Choroid plexus epithelial cell (primary cell): ENCODE measurements at places on chromosomes 2 and 18.

DNA sequence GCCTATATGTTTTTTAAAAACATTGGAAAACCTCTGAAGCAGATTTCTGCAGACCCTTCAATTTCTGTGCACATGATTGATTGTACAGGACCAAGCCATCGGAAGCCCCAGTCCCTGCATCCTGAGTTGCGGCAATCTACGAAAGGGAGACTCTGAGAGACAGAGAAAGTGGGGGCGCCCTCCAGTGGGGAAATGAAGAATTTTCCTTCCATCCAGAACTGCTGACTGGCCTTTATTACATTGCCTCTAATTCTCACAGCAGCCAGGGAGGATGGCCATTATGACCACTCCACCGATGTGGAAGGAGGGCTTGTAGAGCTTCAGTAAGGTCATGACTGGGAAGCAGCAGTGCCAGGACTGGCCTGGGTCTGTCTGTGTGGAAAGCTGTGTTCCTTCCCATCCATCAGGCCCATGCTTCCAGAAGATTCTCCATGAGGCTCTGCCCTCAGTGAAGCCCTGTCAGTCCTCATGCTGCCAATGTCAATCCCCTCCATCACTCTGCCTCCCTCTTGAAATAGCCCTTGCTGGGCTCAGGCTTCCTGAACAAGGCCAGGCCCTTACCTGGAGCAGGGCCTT, 20.0 kb upstream of the RESP18 start:
- peak; percentile 78 for DNase-seq

GRCh38 chr2:101893681-101894381, 97.9 kb upstream of the IL1R2 start:
- peak; percentile 70 for DNase-seq

- DNase-seq: peak; percentile 78
Observed at GRCh38 chr2:102841107-102841840, 79.4 kb downstream of the TMEM182 start.

- peak; percentile 61 for DNase-seq
Observed at GRCh38 chr2:224711859-224712665, 4.1 kb downstream of the CCDC195 start.

GRCh38 chr18:3985020-3985419, 470.1 kb downstream of the DLGAP1 start:
- DNase-seq: no peak

DNA sequence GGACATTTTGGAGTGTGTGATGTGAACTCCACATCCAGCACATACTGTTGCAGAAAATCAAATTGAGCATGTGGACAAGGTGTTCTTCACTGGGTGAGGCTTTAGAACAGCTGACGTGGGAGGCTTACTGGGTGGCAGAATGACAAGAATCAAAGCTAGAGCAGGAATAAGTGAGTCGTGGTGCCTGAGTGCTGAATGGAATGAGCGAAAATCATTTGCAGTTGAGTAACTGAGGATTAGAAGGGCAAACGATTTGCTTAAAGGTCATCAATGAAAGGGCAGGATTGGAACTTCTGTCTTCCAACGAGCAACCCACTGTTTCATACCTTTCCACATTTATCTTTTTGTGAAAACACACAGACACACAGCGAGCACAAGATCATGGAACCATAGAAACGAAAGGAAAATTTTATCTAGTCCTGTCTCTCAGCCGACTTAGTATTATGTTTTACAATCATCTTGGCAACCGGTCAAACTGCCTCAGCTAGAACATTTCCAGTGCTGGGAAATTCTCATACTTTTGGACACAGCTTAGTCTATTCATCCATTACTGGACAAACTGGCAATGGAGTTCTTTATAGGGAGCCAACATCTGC, 7.2 kb upstream of the DAW1 start:
- peak; percentile 87 for DNase-seq

GRCh38 chr2:31107591-31108300, 30.5 kb downstream of the GALNT14 start:
- peak; percentile 18 for DNase-seq

- DNase-seq: no peak
Observed at GRCh38 chr2:96225016-96225533, 16.4 kb upstream of the STARD7 start.

DNA sequence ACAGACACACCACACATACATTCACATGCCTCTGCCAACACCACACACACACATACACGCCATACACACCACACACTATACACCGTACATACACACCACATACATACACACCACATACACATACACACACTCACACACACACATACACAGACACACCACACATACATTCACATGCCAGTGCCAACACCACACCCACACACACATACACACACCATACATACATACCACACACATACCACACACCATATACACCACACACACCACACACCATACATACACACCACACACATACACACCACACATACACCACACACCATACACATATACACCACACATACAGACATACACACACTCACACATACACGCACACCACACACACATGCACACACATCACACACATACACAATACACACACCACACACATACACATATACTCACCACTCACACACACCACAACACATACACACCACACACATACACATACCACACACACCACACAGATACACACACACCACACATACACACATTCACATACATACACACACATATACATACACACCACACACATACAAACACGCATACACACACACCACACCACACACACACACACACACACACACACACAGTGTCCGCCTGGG, 37.2 kb downstream of the MCFD2 start:
- no peak for DNase-seq

DNA sequence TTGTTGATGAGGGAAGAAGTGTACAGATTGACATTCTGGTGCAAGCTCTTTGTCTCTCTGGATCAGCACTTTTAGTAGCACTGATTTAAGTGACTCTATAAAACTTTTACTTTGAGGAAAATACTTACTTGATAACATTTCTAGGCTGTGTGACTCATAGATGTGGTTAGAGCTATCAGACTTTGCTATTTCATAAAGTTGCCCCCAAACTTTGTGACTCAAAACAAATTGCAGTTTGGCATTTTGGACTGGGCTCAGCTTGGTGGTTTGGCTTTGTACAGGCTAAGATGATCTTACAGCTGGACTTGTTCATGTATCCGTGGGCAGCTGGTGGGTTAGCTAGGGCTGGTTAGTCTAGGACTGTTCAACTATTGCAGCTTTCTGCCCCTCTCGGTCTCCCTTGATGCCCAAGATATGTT, 42.1 kb upstream of the GLS start:
- DNase-seq: peak; percentile 50

DNA sequence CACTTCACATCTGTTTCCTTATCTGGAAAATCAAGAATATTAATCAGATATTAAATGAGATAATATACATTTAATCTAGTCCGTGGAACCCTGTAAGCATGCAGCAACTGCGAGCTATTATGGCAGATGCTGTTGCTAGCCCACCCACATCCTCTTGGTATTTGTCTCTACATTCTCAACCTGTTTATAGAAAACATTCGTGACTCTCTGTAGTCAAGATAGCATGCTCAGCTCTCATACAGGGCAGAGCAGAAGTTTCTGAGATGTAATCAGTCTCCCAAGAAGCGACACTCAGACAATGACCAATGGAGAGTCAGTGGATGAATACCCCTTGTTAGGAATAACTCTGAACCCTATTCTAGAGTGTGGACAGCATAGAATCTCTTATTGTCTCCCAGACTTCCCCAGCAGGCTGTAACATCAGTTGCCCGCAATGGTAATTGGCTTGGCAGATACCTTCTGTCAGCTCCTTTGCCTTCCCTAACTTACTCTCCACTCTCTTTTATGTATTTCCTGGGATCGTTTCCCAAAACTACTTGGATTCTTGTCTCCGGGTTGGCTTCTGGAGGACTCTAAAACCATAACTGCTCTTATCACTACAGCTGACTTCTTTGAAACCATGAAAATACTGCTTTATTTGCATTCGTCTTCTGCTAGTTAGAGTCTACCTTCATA, 400.7 kb upstream of the TNP1 start:
- DNase-seq: no peak

- no peak for DNase-seq
Observed at GRCh38 chr18:9079818-9080528, 22.5 kb upstream of the NDUFV2 start.

- no peak for DNase-seq
Observed at GRCh38 chr2:49935449-49935848, 781.1 kb upstream of the FSHR start.

GRCh38 chr2:150480971-150481830, 6.3 kb downstream of the RND3 start:
- no peak for DNase-seq

- no peak for DNase-seq
Observed at GRCh38 chr2:98576666-98577312, 31.5 kb downstream of the COA5 start.

GRCh38 chr2:240572141-240573031, 4.1 kb downstream of the RNPEPL1 start:
- no peak for DNase-seq

DNA sequence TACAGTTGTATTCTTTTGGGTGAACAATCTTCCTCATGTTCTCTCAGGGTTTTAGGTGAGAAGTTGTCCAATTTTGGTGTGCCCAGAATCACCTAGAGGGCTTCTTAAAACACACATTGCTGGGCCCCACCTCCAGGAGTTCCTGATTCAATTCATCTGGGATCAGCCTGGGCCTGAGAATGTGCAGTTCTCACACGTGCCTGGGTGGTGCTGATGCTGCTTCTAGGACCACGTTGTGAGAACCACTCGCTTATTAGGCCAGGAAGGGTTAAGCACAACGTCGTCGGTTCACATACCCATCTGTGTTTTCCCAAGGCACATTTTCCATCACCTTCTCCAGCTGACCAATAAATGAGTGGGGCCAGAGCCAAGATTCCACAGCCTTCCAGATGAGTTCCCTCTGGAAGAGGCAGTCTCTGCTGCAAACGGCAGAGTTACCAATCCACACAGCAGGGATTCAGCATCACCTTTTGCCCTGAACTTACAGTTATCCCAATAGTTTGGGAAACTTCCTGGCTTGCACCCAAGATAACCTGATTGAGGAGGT, 277.7 kb upstream of the HNRNPA3 start:
- no peak for DNase-seq

- no peak for DNase-seq
Observed at GRCh38 chr2:147293991-147294824, 550.6 kb upstream of the ACVR2A start.

DNA sequence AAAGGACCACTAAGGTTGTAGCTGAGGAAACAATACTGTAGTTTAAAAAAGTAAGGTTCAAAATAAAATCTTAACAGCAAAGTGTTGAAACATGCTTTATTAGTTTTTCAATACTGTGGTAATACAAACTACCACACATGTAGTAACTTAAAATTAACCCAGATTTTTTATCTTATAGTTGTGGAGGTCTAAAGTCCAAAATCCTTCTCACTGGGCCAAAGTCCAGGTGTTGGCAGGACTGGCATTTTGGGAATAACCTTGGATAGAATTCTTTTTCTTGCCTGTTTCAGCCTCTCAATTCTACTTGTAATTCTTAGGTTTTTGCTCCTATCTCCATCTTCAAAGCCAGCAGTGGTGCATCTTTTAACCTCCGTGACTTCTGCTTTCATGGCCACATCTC, 942.0 kb downstream of the TSN start:
- DNase-seq: no peak
